ENCODE measurements at places on chromosomes 5 and 9.
A peak's percentile ranks its signal among the peaks of the same experiment; 100 is the strongest.

- no peak for DNase-seq
Observed at GRCh38 chr5:53368516-53368915, 111.9 kb upstream of the FST start.

DNA sequence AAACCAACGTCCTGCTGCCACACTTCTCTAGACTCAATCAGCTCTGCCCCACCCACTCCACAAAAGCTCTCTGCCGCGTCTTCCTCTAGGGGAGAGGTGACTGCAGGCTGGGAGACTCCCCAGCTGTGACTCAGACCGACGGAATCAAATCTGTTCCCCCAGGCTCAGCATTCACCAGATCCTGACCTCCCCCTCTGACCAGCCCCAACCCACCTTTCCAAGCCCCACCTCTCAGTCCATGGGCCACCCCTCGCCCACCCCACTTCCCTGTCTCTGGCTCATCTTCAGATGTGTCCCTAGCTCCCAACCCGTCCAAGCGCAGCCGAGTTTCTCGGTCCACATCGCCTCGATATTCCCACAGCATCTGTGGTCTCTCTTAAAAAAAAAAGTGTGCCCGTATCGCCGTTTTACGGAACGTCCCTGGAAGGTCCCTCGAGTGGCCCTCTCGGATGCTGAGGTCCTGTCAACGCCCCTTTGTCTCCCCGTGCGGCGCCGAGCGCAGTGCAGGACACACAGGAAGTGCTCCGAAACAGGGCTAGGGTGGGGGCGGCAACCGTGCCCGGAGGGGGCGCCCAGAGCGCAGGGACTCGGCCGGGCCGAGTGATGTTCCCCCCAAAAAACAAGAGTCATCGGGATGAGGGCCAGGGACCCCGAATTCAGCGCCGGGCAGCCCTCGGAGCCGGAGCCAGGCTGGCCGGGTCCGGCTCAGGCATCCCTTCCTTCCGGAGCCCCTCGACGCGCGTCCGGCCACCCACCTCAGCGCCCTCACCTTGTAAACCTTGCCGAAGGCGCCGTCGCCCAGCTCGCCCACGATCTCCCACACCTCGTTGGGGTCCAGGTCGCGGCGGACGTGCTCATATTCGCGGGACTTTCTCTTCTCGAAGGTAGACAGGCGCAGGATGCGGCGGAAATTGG, 649 bp downstream of the STK10 start:
- peak; percentile 27 for DNase-seq

DNA sequence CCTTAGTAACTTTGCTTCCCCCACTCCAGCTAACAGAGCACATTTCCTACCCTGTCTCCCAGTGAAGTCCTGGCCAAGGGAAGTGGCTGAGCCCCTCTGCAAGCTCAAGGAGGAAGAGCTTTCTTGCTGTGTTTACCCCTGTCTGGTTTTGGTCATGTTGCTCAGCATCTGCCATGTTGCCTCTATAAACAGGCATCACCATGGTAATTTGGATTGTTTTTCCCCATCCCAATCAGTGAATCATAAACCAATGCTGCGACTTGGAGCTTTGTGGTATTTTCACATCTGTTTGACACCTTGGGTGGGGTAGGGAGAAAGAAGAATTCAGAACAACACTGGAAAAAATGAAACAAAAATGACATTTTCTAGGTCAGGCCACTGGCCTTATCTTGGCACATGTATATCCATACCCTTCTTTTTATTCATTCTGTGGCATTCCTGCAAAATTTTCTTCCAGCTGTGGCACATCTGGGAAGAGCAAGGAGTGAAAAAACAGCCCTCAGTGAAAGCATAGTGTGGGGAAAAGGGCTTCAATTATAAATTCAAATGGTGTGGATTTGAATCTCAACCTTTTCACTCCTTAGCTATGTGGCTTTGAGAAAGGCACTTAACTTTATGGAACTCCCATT, 42.5 kb downstream of the SLIT3 start:
- no peak for DNase-seq

DNA sequence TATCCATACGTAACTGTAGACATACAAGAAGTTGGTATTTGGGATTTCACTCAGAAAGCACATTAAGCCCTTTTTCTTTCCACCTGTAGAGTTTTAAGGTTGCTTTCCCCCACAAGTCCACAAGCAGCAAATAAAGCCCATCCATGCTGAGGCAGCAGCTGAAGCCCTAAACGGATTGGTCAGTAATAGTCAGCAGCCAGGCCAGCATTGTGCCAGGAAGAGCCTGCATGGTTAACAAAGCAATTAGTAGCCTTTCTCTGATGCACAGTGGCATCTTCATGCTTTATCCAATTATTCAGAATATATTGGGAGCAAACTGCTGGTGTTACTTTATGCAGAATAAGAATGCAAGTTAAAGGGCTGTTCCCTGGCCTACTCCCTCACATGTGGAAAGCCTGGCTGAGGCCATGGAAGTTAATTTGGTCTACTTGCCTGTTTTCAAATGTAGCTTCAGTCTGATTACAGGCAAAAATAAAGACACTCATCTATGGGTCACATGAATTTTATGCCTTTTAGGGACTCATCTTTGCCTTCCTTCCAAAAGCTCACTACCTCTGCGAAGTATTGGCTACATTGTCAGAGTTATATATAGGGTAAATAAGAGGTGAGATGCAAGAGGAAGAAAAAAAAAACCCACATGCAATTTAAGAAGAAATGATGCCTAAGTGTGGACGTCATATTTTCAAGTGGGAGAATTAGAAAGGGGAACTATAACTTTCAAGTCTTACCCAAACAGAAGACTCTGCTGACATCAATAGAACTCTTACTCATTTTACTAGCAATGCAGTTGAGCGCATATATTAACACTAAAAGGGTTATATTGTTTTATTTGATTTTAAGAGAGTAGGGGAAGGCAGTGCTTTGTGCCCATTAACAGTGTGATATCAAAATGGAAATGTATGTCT, 15.9 kb downstream of the EBF1 start:
- no peak for DNase-seq

DNA sequence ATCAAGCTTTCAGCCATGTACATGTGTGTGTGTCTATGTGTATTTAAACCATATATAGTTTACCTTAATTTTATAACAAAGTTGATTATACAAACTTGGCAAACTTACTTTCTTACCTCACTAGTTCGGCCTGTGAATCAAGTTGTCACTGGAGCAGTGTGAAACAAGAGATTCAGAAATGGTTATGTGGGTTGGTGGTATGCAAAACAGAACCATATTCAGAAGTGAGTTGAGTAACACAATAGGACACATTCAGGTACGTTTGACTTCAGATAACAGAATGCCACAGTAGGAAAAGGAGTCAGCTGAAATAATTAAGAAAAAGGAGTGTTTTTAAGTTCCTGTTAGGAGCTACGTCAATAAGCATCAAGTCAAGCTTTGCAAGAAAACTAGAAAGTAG, 21.5 kb downstream of the XPA start:
- no peak for DNase-seq

DNA sequence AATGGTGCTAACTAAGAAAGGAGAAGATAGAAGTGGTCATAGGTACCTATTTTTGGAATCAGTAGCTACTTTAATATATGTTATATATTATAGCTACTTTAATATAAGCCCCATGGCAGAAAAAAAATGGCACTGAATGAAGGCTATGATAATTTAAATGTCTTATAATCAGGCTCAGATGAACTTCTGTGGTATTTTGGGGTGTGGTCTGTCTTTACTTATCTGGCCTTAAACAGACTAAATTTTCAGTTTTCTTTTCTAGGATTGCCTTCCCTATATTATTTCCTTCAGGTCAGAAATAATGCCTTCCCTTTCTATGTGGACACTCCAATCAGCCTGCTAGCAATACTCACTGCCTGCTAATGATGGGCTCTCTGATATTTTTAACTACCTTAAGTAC, 292.3 kb downstream of the SLF1 start:
- DNase-seq = no peak

DNA sequence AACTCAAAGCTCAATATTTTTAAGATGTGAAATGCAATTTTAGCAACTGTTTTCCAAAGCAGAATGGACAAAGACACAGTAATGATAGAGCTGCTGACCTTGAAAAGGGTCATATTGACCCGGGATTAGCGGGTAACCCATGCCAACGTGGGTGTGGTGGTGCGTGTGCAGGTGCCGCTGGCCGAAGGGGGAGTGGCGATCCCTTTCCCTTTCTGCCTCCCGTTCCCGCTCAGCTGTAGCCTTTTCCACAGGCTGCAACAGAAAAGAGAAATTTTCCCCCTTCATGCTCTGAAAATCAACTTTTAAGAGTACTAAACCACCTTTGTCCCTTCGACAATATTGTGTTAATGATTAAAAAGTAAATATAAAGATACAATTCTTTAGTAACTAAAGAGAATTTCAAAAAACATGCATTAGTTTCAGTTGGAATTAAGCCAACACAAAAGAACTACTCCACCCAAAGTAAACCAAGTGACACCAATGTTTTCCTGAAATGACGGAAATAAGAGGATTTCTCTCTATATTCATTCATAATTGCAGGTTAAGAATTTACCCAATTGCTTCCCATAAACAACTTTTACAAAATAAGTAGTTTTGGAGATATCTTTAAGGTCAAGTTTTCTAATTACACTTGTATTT, 105.2 kb downstream of the ZNF608 start:
- DNase-seq = no peak
